ENCODE measurements at places on chromosomes 13 and 19. TPM values are rescaled to one million over a fixed set of nuclear protein-coding genes. Genes with fewer than 3 reads are reported as not detected.

DNA sequence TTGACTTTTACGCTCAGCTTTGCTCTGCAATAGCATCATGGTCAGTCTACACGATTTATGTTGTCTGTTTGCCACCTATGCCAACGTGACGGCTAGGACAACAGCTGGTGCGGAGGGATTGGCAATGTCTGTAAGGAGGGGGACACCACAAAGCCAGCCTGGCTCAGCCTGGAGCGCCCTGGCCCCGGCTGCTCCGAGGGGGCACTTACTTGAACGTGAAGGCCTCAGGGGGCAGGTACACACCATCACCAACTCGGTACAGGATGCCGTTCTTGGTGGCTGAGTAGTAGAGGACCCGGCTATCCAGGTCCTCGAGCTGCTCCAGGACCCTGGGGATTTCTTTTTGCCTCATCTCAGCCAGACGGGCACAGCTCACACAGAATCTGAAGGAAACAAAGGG, 26.4 kb upstream of the EIF3G start:
- no peak for DNase-seq

GRCh38 chr13:66821551-66821950, 408.6 kb downstream of the PCDH9 start:
- DNase-seq, result no peak

DNA sequence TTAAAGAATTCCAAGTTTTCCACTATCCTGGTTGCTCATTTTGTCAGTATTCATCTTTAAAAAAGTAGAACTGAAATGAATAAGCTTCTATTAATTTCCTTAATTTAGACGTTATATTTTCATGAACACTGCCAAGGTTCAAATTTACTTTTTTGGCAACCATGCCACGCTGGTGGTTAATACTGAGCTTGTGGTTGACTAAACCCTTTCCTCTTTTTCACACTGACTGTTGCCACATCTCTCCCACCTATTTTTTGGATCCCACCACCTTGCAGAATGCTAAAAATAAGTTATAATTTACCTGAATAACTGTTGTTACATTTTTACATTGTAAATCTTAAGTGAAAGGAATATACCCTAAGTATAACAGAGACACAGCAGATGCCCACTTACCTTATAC, 45.0 kb downstream of the FLT3 start:
- DNase-seq, result no peak

GRCh38 chr13:77338961-77339401, 12.1 kb upstream of the MYCBP2 start:
- DNase-seq, result no peak

- DNase-seq, result no peak
Measured at GRCh38 chr13:79810669-79811068, 329.7 kb downstream of the NDFIP2 start.

GRCh38 chr13:61123538-61124289, 291.9 kb downstream of the PCDH20 start:
- DNase-seq, result no peak

- no peak for DNase-seq
Measured at GRCh38 chr13:109384491-109385241, 401.7 kb downstream of the IRS2 start.

GRCh38 chr19:2494084-2494446, 18.1 kb downstream of the GADD45B start:
- DNase-seq, result no peak

GRCh38 chr19:42286349-42287016, 15.4 kb upstream of the PRR19 start:
- DNase-seq, result no peak

DNA sequence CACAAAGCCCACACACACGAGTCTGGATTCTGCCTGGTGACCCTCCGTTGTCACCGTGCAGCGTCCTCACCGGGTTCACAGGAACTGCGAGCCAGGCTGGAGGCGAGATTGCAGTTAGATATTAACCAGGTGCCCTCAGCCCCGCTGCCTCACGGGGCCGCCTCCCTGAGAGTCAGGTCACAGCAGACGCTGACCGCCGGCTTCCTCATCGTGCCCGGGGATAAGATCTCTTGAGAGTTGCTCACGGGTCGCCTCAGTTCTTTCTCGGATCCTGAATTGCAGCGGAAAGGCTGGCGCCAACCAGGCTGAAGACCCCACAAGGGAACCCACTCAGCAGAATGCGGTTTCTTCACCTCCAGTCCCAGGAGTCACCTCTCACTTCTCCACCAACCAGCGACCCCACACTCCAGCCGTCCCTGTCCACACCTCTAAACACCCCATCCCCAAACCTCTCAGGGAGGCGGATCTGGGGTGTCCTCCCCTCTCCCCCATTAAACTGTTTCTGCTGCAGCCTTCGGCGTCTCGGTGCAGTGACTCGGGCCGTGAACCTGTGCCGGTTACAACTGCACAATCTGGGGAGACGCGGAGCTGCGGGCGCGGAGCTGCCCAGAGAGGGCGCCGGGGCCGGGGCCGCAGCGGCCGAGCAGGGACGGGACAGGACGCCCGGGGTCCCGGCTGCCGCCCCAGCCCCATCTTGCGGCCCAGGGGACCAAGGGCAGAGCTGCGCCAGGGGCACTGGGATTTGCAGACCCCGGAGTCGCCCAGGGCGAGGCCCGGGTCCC, 591 bp downstream of the ZNF823 start:
- peak; percentile 6 for DNase-seq

GRCh38 chr13:78753435-78753834, 94.5 kb upstream of the OBI1 start:
- DNase-seq, result no peak

DNA sequence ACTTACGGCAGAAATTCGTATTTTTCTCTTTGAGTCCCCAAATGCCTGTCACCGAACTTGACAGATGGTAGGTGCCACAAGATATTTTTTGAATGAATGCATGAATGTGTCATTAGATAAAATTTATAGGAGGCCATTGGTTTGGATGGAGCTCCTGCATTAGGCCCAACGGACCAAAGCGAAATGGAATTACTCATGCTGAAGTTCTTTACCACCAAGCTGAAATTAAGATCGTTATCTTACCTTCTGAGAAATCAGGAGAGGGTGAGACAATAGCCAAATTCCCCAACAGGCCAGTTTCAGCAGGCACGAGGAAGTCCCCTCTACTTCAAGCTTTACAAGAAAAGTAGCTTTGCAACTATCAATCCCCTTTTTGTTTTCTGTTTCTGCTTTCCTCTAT, 452.5 kb upstream of the ARGLU1 start:
- DNase-seq, result no peak

GRCh38 chr13:93201992-93202558, 24.5 kb upstream of the GPC6 start:
- no peak for DNase-seq

DNA sequence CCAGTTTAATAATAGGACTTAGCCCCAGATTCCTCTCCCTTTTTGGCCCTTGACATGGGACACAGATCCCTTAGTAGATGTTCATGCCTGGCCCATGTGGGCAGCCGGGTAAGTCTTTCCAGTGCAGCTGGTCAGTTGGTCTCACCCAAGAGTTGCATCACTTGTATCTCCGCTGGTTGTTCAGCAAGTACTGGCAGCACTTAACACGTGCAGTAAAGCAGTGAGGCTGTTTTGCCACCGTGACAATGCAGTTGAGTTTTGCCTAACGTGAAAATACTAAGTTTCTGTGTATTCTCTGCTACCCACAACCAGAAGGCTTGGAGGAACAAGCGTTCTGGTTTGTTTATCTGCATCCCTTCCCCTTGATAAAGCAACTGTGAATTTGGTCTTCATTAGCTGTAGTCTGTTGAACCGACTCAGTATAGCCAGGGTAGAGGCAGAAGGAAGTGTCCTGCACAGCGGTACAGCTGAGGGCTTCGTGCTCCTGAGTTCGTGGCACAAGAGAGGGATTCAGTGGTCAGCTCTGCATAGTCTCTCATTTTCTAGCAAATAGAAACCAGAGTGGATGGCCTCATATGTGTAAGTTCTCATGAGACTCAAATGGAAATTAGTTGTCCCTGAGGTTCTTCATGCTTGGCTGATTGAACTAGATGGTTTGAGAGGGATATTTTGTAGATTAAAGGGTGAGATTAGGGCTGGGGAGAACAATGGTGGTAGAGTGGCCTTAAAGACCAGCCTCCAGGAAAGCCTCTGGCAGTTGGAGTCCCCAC, 50.3 kb downstream of the ARHGEF7 start:
- no peak for DNase-seq

BIVM gene
- 4.0 TPM for polyA plus RNA-seq

ACP5 gene
- polyA plus RNA-seq, result 21.5 TPM

EDDM13 gene
- polyA plus RNA-seq, result not detected

HDGFL2 gene
- polyA plus RNA-seq, result 31.5 TPM
